Cortex of kidney (tissue), 1 donor: ENCODE measurements at places on chromosomes 2 and 18.

DNA sequence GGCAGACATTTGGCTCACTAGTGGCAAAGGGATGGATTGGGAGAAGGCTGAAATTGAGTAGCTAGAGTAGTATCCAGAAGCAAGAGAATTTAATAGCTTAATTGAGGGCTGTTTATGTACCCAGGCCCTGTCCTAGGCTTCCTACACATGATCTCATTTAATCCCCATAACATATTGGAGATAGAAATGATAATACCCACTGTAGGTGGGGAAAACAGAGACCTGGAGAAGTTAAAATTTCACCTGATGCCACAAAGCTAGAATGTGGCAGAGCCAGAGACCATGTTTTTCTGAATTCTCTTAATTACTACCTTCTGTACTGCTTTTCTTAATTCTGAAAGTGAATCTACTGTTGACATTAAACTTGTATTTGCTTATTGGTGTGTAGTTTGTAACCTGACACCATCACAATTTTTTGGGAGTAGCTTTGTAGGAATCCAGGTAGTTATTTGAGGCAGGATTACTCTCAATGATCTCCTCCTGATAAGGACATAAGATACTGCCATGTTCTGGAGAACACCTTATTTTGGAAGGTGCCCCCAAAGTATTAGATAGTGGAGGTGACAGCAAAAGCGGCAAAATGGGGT, 42.2 kb downstream of the RAB10 start:
- DNase-seq, result no peak

DNA sequence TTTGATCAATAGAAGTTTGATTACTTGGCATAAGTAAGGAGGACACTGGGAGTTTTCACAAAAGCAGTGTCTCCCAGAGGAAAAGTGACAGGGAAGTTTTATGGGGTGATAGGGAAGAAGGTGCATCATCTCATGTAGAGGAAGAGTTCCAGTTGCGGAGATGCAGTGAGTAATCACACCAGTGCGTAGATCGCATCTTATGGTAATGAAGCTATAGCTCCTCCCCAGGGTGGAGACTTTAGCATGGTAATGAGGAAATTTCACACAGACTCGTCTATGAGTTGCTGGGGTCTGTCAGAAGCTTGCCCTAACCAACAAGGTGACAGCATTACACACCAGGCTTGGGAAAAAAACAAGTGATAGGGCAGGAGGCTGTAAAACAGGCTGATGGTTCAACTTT, 49.0 kb downstream of the KYNU start:
- no peak for DNase-seq

DNA sequence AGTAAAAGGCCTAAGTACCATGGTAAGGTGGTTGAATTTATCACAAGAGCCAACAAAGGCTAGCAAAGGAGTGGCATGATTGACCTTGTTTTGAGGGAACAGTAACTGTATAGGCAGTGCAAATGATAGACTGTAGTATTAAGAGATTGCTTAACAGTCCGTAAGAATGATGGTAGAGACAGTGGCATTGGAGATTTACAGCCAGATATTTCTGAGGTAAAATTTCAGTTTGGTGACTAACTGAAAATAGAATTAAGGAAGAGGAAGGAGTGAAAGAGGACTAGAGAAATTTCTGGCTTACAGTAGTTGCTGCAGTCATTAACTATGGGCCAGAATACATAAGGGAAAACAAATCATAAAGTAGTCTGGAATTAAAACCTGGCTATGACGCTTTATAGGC, 4.4 kb upstream of the BAZ2B start:
- no peak for DNase-seq

DNA sequence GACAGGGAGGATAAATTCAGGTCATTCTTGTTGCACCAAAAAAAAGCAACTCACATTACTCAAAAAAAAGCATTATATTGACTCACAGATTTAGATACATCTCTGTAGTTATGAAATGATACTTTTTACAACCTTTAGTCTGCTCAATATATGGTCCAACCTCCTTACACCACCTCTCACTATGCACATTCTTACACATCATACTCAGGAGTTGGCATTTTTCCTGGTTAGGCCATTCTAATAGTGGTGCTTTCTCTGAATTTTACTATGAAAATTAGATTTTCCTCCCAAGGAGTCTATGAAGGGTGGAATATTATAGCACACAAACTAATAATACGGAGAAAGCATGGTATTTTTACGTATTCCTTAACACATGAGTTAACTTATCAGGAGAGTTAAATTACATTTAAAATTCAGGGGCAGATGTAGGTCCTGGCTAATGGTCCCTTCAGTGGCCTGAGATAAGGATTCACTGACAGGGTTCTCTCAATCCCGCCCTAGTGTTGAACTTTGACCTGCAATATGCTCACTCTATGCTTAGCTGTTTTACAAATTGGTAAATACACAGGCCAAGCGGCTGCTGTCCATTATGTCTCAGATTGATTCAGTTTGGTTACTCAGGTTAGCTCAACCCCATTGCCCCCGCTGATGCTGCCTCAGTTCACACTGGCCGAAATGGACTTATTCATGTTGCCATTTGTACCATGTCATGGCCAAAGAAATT, 153.6 kb downstream of the NCKAP5 start:
- no peak for DNase-seq

GRCh38 chr2:179612108-179612507, 249.3 kb downstream of the ZNF385B start:
- no peak for DNase-seq

GRCh38 chr18:3468066-3468705, 18.2 kb downstream of the TGIF1 start:
- no peak for DNase-seq

- no peak for DNase-seq
Observed at GRCh38 chr18:69785466-69785865, 162.2 kb downstream of the CD226 start.

- no peak for DNase-seq
Observed at GRCh38 chr18:52610451-52611115, 270.6 kb downstream of the DCC start.

DNA sequence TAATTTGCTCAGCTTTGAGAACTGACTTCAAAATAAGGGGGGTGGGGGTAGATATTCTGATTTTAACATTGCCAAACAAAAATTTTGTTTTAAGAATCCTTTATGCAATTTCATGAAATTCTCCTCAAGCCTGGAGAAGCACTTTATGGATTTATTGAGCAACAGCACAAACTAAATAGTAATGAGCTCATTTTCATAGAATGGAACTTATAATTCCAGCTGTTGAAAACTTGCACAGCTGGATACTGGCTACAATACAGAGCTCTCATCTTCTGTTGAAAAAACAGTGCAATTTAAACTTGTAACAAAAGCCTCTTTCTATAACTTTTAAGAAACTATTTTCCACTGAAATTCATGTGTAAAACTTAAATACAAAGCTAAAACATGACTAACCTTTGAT, 137.6 kb upstream of the FN1 start:
- no peak for DNase-seq

- DNase-seq, result no peak
Observed at GRCh38 chr2:112658839-112659667, 13.3 kb downstream of the SLC20A1 start.

GRCh38 chr2:36561237-36561944, 36.6 kb downstream of the FEZ2 start:
- DNase-seq, result no peak

DNA sequence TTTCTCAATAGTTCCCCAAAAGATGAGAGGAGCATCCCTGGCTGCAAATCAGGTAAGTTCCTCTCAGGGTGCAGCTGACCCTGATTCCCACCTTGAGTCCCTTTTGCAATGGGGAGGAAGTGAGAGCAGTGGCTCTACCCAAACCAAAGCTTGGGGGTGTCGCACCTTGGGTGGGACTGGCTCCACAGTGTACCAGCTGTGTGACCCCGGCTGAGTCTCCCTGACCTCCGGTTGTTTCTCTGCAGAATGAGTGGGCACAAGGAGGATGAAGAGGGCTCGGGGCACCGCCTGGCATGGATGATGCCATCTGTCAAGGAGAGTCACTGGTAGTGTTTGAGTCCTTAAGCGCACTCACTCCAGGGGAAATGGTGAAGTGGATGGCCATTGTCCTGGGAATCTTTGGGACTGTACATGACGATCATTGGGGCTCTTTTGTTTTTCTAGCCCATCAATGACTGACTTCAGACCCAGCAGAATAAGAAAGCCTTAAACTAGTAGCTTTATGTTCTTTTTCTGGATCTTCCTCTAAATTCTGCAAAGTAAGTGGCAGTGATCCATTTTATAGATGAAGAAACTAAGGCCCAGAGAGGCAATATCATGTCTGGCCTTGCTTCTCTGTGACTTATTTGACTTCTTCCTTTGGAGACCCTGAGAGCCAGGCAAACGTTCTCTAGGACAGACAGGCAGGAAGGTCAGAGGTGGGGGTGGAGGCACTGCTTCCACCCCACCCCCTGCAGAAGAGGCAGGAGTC, 106.3 kb upstream of the ST3GAL5 start:
- no peak for DNase-seq

GRCh38 chr2:85413592-85414420, 3.6 kb upstream of the CAPG start:
- DNase-seq, result no peak

GRCh38 chr2:225993430-225993829, 593.9 kb downstream of the NYAP2 start:
- no peak for DNase-seq

DNA sequence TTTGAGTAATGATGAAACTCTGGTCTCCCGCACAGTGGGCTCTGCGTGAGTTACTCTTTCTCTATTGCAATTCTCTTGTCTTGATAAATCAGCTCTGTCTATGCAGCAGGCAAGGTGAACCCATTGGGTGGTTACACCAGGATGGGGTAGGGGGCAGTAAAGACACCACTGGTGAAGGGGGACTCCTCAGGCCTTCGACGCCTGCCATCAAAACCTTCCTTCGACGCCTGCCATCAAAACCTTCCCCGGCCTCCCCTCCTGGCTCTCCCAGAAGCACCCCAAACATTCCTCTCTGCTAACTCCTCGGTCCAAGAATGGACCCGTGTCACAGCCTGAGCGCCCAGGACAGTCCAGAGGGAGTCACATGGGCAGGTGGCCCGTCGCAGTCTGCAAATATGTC, 4.8 kb upstream of the STARD7 start:
- no peak for DNase-seq

DNA sequence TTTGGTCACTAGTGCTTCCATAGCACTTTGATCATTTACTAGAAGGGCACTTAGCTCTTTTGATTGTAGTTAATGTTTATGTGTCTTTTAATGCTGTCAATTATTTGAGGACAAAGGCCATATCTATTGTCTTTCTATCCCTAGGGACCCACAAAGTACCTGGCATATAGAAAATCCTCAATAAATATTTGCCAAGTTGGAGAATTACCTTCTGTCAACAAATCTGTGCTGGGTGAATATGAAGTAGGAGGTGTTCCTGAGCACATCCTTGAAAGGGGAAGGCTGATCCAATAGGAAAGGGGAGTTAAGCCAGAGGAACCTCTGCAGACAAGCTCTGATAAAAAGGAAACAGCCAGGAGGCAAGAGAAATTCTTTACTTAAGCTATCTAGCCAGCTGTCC, 8.2 kb downstream of the DPP4 start:
- no peak for DNase-seq

DNA sequence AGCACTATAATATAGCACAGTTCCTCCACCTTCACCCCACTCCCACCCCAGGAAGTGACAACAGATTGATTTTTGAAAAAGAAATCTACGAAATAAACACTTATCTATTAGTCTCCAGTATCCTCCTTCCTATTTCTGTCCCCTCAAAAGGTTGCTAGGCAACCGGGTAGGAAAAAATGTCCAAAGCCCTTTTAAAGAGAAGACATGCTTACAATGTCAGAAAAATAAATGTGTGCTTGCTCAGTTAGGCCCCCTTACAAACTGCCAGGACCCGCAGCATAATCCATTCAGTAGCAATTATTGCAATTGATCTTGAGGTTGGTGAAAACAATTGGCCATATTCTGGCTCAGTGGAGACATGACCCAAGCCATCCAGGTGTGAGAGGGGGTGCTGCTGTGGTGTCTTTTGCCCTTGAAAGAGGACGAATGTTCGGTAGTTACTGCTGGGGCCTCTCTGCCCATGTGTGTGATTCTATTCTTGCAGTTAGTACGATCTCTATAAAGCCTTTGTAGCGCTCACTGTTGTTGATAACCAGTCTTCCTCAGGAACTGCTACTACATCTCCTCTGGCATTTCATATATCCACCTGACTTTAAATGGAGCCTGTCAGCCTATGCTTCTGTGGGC, 144.3 kb downstream of the MYO3B start:
- no peak for DNase-seq

GRCh38 chr18:76234676-76235060, 260.4 kb downstream of the ZNF516 start:
- DNase-seq, result no peak

DNA sequence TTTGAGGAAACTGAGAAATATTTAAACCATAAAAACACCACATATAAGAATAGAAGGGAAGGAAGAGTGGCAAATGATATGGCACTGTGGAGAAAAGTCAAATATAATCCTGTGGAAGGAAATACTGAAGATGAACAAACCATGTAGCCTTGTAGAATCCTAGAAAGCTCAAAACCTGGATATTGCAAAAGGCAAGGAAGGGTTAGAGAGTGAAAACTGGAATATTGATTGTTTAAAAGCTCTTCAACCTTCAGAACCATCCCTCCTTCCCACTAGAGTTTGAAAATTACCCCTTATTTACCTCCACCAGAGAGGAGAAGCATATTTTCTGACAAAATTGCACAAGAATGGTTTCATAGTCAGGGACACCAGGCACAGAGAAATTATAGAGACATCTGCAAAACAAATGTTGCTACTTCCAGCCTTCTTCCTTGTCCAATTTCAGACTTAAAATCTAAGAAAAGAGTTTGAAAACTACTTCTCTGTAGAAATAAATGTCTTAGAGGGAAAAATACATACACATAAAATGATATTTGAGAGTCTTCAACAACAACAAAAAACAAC, 48.0 kb downstream of the ANTXR1 start:
- no peak for DNase-seq

DNA sequence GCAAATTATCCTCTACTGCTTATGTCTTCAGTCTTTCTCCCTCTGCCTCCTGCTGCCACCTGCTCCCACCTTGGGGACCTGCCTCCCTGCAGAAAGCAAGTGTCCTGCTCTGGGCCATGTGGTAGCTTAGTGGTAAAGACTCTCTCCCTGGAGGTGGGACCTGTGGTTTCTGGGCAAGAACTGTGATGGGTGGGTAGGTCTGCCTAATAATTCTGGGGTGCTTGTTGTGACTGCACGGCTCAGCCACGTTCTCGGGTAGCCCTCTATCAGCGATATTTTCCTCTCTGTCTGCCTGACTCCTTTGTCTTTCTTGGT, 16.4 kb upstream of the CD28 start:
- no peak for DNase-seq

DNA sequence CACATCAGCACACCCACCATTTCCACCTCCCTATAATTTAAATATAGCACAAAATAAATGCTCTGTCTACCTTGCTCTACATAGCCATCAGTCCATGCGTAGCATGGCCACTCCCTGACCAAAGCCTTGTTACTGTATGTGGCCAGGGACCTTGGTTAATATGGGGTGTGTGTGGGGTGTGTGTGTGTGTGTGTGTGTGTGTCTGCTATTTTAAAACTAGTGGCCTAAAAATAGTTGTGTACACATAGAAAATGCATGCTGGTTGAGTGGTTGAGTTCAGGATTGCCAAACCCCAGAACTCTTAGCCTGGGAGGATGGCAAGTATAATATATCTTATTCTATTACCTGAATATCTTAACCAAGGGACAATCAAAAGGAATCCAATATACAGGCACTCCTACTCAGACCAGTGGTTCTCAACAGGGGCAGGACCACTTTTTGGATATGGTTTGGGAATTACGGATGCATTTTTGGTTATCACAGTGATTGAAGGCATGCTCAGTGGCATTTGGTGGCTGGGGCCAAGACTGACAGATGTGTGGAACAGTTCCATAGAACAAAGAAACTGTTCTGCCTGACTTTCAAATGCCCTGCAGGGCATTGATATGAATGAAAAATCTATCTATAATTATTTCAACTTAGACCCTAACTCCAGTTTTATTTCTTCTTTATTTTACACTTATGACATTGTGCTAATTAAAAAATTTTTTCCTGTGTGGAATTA, 72.3 kb upstream of the PSME4 start:
- DNase-seq, result no peak
